Stimulated activated CD8-positive, alpha-beta memory T cell treated with anti-CD3 and anti-CD28 coated beads, Interleukin-2, amount 100 ng/mL, for 1 hour (primary cell): ENCODE measurements at places on chromosomes 3 and 15.

GRCh38 chr15:33007303-33007855 is 187.1 kb downstream of the FMN1 start:
- no peak for DNase-seq

DNA sequence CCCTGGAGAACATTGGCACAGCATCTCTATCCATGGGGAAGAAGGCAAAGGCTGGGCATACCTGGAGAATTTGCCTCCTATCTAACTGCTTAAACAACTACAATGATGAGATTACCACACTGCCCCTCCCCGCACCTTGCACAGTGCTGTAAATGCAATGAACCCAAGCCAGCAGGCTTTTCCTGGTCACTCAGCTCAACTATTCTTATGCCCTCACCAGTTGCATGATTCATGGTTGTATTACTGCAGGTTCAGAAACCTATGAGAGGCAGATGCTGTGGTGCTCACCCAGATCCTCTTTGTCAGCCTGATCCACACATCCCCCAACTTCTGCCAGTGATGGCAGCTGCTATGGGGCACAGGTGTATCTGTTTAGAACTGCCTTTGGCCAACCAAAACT is 77.7 kb upstream of the STAC start:
- DNase-seq = no peak

GRCh38 chr3:160398820-160399124 is 253 bp downstream of the IFT80 start:
- no peak for DNase-seq

- DNase-seq = no peak
Measured at GRCh38 chr15:55990516-55990915, 2.9 kb downstream of the NEDD4 start.

- DNase-seq = no peak
Measured at GRCh38 chr3:9951126-9951525, 1.1 kb downstream of the PRRT3 start.

- no peak for DNase-seq
Measured at GRCh38 chr15:86663304-86663703, 583.6 kb downstream of the AGBL1 start.

- DNase-seq = no peak
Measured at GRCh38 chr3:149657321-149657925, 402 bp downstream of the WWTR1 start.

GRCh38 chr3:192022412-192022811 is 561.4 kb downstream of the PYDC2 start:
- no peak for DNase-seq

DNA sequence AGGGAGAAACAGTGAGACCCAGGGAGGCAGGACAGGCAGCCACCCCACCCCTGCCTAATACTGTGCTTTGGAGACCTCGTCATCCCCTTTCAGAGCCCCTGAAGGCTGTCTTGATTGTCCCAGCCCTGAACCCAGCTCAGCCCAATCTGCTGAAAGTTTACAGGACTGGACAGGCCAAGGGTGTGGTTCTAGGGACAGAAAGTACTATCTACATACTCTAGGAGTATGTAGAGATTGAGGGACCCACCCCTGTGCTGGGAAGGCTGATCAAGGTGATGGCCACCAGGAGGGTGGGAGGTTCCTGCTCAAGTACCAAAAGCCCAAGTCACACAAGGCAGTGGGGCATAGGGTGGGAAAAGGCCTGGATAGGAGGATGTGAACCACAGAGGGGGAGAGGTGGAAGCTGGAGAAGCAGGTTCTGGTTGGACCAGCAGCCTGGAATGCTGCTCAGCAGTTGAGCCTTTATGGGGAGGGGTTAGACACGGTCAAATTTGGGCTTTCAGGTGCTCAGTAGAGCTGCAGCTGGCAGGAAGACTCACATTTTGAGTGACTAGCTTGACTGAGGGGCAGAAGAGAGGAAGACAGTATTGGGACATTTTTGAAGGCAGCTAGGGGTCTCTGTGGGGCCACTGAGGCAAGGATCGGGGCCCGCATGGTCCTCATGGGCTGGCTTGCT is 6.7 kb downstream of the NBEAL2 start:
- no peak for DNase-seq

DNA sequence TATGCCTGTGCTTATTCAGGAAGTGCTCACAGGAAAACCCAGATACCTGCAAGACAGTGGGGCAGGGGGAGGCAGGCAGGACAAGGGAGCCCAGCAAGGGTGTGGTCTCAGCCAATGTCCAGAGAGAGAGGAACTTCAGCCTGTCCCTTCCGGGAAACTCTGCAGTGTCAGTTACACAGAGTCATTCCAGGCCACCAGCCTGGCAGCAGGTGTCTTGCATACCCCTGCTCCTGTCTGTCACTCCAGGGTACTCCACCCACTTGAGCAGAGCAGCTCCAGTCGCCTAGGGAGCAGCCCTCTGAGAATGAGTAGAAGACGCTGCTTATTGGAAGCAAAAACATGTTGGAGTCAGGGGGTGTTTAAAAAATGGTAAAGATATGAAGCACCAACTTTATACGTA is 431.2 kb upstream of the RGMA start:
- no peak for DNase-seq

GRCh38 chr3:38169027-38169317 is 3.6 kb downstream of the OXSR1 start:
- DNase-seq = no peak

DNA sequence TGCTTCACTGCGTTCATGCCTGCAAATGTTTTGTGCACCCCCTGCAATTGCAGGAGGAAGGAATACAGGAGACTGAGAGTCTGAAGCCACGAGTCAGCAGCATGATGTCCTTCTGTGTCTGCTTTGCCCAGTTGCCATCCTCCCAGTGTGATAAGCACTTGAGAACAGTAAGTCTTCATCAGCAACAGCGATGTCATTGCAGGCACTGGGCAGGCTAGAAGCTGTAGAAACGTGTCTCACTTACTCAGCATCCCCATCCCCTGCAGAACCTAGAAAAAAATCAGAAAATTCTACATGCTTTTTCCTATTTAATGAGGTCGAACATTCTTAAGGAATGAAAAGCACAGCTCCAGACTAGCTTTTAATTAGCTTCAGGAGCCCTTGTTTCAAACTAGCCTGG is 156.5 kb upstream of the LPP start:
- DNase-seq = no peak

GRCh38 chr3:159667261-159667660 is 321.4 kb upstream of the IL12A start:
- DNase-seq = no peak

GRCh38 chr3:142898346-142899213 is 9.7 kb upstream of the PCOLCE2 start:
- DNase-seq = no peak

- DNase-seq = no peak
Measured at GRCh38 chr15:40902605-40903561, 8.6 kb downstream of the VPS18 start.

- no peak for DNase-seq
Measured at GRCh38 chr15:46420990-46421389, 786.2 kb downstream of the SQOR start.

DNA sequence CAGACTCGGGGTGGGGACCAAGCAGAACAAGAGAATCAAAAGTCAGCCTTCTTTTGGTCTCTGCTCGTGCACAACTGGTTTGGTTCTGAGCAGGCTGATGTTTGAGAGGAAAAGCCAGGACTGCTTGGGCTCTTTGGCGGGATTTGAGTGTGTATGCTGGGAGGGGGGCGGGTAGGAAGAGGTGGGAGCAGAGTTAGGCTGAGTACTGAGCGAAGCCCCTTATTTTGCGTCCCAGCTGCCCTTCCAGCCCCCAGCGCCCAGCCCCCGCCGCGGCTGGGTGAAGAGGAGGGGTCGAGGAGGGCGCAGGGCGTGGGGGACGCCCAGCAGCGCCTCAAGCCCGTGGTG is 153.5 kb upstream of the GOLIM4 start:
- DNase-seq = no peak

- DNase-seq = no peak
Measured at GRCh38 chr3:16299746-16300145, 34.7 kb downstream of the OXNAD1 start.

DNA sequence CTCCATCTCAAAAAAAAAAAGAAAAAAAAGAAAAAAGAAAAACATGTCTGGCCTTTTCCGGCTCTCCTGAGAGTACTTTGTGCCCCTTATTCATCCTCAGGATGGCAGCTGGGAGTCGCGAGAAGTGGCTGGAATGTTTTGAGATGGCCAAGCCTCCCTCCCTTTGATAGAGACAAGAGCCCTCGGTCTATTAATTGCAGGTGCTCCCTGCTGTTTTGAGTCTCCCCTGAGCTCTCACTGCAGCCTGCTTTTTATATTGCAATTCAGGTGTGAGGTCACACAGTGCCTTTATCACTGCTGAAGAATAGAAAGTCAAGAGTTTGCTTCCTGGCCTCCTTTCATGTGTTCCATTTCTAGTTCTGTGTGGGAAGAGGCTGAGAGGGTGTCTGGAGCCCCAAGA is 10.9 kb downstream of the CA12 start:
- no peak for DNase-seq

DNA sequence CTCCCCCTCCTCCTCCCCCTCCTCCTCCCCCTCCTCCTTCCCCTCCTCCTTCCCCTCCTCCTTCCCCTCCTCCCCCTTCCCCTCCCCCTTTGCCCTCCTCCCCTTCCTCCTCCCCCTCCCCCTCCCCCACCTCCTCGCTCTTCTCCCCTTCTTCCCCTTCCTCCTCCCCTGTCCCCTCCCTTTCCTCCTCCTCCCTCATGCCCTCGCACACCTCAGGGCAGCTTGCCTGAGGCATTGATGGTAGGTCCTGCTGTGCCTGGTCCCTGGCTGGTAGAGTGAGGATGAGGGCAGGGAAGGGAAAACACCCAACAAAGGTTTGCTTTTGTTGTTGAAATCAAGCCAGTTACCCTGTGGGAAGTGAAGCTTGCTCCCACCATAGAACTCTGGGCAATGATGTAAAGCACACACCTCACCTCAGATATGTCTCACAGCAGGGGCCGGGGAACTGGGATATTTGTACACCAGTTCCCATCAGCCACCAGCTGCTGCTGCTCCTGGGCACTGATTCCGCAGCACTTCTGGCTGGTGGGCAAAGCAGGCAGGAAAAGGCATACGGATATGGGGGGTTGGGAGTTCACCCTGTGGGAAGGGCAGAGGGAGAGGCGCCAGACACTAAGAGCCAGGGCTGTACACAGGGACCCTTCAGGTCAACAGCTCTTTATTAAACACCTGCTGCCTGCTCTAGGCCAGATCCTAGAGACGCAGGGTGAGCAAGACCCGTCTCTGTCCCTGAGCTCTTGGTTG is 13.8 kb downstream of the ISG20 start:
- DNase-seq = no peak

DNA sequence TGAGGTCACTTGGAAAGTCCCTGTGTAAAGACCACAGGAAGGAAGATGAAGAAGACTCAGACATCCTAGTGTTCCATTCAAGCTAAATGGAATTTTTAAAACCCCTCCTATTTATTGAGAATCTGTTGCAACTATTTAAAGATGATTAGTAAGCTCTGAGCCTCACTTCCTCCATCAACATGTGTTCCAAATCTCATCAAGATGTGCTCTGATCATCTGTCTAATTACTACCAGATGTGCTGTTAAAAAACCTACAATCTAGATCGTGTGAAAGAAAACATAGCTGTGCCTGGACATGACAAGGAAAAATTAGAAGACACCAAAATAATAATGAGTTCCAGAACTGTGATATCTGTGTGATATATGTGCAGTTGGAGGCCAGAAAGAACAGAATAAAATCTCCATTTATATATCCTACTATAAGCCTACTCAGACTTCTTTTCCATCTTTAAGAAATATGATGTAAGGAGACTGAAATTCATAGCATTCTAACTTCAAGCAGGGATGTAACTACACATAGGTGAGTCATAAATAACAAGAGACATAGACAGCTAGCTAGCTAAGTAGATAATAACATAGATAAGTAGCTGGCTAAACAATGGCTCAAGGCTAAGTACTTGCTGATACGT is 7.8 kb downstream of the XPC start:
- no peak for DNase-seq

DNA sequence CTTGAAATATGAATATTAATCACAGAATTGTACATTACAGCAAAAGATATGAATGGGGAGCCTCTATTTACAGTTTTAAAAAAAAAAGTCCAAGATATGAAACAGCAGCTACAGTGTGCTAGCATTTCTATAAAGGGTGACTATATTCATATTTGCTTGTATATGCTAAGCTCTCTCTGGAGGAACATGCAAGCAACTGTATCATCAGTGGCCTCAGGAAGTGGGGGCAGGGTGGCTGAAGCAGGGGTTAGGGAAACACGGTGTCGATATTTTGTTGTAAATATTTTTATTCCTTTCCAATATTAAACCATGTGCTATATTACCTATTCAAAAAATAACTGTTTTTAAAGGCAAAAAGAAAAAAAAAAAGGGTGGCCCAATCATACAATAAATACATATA is 2.3 kb downstream of the UACA start:
- no peak for DNase-seq

- no peak for DNase-seq
Measured at GRCh38 chr3:146577662-146578061, 27.5 kb downstream of the PLSCR5 start.
